ENCODE measurements at places on chromosomes 12 and 14.

GRCh38 chr12:19669793-19670192, 230.5 kb downstream of the AEBP2 start:
- DNase-seq: no peak

GRCh38 chr12:79331870-79332269, 358.9 kb downstream of the PAWR start:
- no peak for DNase-seq

DNA sequence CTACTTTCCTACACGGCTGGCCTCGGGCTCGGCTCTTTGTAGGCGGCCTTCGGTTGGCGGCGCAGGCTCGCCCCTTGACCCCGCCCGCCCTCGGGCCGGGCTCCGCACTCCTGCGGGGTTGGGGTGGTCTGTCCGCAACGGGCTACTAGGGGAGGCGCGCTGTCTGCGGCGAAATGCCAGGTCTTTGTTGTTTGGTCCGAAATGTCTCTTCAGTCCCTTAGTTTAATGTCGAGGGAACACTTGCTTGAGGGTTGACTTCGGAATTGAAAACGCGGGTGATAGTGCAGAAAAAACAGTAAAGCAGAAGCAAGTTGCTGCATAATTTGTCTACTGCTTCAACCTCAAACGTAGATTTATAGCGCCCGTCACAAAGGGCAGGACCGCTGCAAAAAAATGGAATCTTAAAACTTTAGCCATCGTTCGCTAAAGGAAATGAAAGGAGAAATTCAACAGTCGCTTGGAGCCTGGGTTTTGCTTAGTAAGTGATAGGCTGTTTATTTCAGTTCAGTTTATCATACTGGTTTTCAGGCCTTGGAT, 390 bp downstream of the JKAMP start:
- no peak for DNase-seq

DNA sequence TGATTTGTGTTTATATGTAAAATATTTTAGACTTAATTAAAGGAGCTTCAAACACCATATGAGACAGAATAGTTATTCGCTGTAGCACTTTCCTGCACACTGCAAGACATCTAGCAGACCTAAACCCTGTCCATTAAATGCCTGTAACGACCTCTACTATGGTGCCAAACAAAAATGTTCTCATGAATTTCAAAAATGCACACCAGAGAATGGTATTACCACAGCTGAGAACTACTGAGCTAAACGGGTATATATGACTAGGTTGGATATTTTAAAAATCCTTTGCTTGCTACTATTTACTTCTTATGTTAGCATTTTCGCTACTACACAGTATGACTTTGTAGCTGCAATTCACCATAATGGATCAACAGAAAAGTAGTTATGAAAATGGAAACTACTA, 34.8 kb downstream of the SPPL3 start:
- DNase-seq: no peak

GRCh38 chr12:96240656-96241055, 46.5 kb downstream of the ELK3 start:
- DNase-seq: no peak

DNA sequence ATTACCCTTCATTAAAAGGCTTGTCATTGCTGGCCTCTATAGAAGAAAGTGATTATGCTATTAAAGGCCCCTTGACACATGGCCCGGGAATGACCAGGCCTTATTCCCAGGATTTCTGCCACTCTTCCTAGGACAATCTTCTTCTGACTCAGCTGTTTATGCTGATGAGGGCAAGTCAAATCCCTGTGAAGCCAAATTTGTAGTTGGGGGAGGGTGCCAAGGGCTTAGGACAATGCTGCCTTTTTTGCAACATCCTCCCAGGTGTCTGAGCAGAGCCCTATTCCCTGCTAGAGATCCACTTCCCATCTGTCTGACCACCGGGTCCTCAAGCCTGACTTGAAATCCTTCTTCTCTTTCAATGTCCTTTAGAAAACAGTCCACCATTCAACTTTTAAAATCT, 230.7 kb upstream of the SRRM4 start:
- DNase-seq: no peak

GRCh38 chr14:54593860-54594259, 26.9 kb downstream of the SAMD4A start:
- no peak for DNase-seq

DNA sequence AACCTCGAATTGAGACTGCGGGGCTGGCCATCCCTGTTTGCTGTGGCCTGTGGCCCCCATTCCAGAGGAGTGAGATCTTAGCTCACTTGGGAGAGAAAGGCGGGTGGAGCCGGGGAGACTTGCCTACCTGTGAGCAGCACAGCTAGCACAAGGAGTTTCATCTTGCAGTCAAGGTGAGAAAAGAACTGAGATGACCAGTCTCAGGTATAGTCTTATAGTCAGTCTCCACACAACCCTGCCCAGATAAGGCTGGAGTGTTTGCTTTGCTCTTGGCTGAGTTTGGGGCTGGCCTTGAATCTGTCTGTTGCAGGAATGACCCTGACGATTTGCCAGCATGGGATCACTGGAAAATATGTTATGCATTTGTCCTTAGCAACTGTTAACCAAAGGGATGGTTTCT, at the start of gene PLA2G1B:
PLA2G1B (minus strand) TSS at position 187 of the 400 bp plus-strand sequence; CDS start at position 161, 26 bp downstream.
- DNase-seq: no peak

GRCh38 chr12:108361606-108362005, 22.5 kb upstream of the CMKLR1 start:
- no peak for DNase-seq

DNA sequence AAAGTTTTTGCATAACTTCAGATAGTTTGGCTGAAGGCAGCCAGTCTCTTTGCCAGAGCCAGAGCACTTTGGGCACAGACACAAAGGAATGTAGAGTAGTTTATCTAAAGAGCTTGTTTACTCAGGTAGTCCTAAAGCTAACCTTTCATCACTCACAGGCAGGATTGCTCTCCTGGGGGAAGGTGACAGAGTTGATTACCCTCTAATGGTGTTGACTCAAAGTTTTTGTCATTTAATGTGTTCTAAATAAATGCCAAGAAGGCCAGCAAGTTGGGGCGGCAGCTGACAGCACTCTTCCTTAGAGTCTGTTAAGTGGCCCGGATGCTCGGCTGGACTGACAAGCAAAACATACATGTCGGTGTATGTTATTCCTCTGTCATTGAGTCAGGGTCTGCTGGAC, 9.3 kb upstream of the TAS2R46 start:
- DNase-seq: no peak

DNA sequence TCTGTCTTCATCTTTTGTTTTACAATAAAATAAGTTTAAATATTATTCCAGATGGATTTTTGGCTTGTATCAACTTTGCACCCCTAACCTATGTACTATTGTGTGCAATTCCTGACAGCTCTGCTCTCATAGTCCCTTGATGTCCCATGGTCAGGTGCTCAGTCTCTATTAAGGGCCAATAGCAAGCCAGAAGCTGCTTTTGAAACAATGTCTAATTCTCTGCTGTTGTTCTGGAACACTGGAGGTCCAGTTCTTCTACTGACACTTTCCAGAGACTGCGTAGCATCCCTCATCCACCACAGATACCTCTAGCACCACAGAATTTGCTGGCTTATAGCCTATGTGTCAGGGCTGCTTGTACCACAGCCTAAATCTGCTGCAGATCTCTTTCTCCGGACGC, 74.6 kb downstream of the BRMS1L start:
- DNase-seq: no peak

DNA sequence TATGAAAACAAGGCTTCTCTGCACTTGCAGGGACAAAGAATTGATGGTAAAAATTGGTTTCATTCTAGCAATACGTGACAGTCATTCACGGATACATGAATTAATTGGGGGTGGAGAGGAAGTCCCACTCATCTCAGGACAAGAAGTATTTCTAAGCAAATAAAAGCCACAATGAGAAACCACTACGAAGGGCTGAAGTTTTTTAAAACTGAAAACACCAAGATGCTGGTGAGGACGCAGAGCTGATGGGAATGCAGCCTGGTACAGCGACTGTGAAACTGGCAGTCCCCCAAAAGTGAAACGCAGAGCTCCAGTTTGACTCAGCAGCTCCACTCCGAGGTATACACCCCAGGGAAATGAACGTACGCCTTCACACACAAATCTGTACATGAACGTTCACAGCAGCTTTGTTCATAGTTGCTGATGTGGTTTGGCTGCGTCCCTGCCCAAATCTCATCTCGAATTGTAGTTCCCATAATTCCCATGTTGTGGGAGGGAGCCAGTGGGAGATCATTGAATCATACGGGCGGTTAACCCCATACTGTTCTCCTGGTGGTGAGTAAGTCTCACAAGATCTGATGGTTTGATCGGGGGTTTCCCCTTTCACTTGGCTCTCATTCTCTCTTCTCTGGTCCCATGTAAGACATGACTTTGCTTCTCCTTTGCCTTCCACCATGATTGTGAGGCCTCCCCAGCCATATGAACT, 89.0 kb downstream of the SCARB1 start:
- DNase-seq: no peak

- no peak for DNase-seq
Measured at GRCh38 chr12:120362516-120363273, 6.3 kb downstream of the MSI1 start.

- no peak for DNase-seq
Measured at GRCh38 chr12:76138656-76139055, 54.2 kb upstream of the NAP1L1 start.

- no peak for DNase-seq
Measured at GRCh38 chr14:94043111-94043755, 17.1 kb downstream of the OTUB2 start.

- DNase-seq: no peak
Measured at GRCh38 chr14:26173581-26174110, 424.2 kb downstream of the NOVA1 start.

DNA sequence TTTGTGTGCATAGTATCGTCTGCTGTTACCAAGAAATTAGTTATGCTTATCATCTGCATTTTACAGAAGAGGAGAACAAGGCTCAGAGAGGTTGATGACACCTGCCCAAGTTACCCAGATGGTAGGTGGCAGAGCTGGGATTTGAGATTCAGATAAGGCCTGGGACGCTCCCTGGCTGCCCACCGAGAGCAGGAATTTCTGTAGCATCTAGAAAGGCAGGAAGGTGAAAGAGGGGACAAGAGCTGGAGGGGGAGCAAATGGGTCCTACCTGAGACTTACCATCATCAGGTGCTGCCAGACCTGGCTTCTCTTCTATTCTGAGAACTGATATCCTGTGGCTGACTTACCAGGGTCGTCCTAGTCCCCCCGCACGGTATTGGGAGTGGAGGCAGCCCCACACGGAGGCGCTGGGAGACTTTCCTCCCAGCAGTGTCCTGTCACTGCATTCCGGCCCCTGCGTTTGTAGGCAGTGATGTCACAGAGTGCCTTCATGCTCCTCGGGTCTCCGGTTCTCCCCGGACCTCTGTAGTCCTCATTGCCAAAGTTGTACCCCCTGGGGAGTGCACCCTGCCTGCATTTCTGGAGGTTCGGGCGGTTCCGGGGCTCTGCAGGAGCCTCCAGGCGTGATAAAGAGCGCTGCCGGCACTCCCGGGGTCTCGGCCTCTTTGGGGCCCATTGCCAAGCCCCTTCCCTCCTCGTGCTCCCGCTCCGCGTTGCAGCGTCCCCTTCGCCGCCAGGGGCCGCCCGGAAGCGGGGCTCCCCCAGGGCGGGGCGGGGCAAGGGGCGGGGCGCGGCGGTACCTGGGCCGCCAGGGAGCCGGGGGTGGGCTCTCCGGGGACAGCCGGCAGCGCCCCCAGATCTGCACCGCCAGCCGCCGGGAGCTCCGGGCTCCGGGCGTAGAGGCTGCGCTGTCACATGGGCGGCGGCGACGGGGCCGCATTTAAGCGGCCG, at the start of gene CABP1:
CABP1 (plus strand) TSS at position 856 of the 951 bp plus-strand sequence; CDS start at position 916, 60 bp downstream.
- peak; percentile 59 for DNase-seq
